ENCODE measurements at places on chromosomes 5 and 9.

DNA sequence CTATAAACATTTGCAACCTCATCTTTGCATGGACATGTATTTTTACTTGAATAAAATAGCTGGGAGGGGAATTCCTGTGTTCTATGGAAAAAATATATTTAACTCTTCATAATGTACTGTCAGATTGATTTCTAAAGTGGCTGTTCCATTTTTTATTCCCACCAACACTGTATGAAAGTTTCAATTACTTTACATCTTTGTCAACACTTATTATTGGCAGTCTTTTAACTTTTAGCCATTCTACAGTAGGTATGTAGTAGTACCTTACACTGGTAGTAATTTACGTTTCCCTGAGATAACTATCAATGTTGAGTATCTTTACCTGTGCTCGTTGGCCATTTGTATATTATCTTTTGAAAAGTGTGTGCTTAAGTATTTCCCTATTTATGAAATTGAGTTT lies 429.7 kb downstream of the KIAA0825 start:
- DNase-seq, result no peak

- DNase-seq, result no peak
These were observed 303.9 kb downstream of the TENT4A start for GRCh38 chr5:7016999-7017747.

- DNase-seq, result no peak
These were observed 5.6 kb upstream of the GPR151 start for GRCh38 chr5:146521403-146522106.

GRCh38 chr5:156379206-156379605 lies 52.2 kb downstream of the SGCD start:
- no peak for DNase-seq

DNA sequence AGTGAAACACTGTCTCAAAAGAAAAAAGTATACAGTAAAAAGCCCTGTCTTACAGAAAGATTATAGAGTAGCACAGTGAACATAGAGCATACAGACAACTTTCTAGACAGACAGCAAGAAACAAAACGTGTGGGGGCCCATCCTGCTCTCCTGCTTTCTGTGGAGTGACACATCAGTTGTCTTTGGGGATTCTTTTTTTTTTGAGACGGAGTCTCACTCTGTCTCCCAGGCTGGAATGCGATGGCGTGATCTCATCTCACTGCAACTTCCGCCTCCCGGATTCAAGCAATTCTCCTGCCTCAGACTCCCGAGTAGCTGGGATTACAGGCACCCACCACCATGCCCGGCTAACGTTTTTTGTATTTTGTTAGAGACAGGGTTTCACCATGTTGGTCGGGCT lies 14.9 kb downstream of the CDHR2 start:
- DNase-seq, result no peak

GRCh38 chr5:111743988-111744387 lies 13.0 kb downstream of the NREP start:
- DNase-seq, result no peak

GRCh38 chr5:67234671-67235176 lies 38.1 kb upstream of the CD180 start:
- peak; percentile 55 for DNase-seq

Data from fibroblast of the conjunctiva (primary cell).